ENCODE measurements at places on chromosomes 7 and 10.

- no peak for DNase-seq
These were observed 12.0 kb downstream of the IFIT5 start for GRCh38 chr10:89426230-89426868.

DNA sequence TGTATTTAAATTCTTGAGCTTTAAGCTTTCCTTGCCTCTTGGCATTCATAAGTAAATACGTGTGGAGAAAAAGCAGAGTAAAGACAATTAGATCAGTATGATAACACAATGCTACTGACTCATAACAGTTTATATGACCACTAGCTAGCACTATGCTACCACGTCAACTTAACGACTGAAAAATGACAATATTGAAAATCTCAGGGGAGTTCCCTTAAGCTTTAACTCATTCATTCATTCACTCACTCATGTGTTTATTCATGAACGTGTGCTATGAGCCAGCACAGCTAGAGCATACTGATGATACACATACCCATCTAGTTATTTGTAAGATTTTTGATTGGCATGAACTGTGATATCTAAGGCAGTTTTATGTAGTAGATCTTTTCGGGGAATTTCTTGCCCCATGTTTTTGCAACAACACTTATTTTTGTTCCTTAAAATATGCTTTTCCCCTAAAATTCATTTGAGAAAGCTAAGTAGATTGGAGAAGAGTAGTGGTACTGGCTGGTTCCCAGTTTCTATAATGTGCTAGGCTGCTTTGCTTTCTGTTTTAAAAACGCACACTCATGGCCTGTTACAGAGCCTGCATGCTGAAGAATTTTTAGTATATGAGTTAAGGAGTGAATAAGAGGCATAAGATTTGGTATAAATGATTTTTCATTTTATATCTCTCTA, 57.4 kb upstream of the ACBD5 start:
- DNase-seq: no peak

- no peak for DNase-seq
These were observed 159.1 kb upstream of the EEPD1 start for GRCh38 chr7:35993676-35994606.

GRCh38 chr10:15084502-15084922, 4.1 kb downstream of the ACBD7 start:
- DNase-seq: no peak

- no peak for DNase-seq
These were observed 103.0 kb downstream of the RBM20 start for GRCh38 chr10:110746969-110747608.

DNA sequence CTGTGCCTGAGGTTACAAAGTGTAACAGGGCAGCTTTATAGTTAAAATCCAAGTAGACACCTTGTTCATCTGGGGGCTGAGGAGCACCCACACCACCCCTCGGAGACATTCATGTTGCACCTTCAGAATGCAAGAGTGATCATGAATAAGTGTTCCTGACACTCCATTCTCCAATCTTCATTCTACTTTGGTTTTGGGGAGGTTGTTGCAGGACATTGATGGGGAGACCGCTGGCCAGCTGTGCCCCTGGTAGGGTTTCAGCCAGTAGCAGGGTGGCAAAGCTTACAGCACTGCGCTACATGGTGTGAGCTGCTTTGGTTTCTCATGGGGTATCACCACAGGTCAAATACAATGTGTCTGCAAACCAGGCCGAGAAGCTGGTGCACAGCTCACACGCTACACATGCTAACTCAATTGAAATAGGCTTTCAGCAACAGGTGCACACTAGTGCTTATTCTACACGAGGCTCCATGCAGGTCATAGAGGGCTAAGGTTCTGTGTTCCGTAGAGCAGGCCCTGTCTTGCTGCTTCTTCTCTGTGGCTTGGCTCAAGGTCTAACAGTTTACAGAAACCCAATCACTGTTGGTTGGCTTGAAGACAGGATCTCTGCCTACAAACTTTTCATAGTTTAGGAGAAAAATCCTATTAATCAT, 317.4 kb upstream of the ZNF32 start:
- no peak for DNase-seq

GRCh38 chr7:130814778-130815335, 80.8 kb upstream of the KLF14 start:
- no peak for DNase-seq

GRCh38 chr10:76830218-76830617, 807.4 kb downstream of the KCNMA1 start:
- DNase-seq: no peak

- DNase-seq: no peak
These were observed 119.1 kb upstream of the HABP2 start for GRCh38 chr10:113433711-113434110.

- no peak for DNase-seq
These were observed 136.6 kb downstream of the ARHGAP22 start for GRCh38 chr10:48468130-48468790.

DNA sequence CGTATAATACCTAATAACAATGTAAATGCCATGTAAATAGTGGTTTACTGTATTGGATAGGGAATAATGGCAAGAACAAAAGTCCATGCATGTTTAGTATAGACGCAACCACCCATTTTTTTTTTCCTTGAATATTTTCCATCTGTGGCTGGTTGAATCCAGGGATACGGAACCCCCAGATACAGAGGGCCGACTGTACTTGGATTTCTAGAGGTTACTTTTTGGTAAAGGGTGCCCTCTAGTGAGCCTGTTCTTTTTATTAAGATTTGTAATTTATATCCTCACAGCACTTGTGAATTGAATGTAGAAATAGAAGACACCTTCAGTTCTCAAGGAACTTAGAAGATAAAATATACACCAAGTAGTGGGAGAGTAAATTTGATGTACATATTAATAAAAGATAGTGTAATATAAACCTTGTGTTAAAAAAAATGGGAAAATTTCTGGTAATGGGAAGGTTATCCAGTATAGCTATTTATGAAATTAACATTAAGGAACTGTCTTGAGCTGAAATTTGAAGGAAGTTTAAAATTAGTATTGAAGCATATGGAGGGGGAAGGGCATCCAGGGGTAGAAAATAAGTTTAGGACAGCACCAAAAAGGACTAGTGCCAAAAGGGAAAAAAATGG, 32.0 kb downstream of the EXOC6 start:
- no peak for DNase-seq

DNA sequence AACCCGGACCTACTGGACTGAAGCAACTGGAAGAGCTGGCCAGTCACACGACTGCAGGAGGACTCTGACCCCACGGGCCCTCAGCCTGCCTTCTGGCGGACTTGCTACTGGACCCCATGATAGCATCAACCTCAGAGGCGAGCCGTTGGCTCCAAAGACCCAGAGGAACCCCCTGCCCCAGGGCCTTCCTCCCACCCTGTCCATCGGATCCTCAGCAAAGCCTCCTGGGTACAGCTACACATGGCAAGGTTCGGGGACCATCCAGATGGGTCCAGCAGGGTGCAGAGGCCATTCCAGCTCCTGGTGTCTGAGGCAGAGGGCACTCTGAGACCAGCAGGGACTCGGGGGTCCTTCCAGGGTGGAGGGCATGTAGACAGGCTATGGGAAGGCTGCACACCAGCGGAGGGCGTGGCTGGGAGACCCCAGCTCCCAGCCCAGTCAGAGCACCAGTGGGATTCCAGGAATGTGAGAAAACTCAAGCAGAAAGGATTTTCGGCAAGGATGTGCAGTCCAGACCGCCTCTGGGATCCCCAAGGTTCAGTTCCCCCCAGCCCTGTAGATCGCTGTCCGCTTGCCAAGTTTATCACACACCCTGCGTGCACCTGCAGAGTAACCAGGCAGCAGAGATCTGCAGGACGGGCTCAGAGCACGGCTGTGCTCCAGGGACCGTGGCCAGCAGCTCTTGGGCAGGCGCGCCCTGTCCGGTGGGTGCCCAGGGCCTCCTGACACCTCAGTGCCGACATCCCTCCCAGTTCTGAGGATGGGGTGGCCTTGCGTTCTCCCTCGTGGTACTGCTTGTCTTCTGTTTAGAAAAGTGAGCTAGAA, 89.8 kb upstream of the PPP2R2D start:
- no peak for DNase-seq

GRCh38 chr10:127283576-127283975, 87.2 kb upstream of the INSYN2A start:
- DNase-seq: no peak

GRCh38 chr10:10826125-10826524, 191.5 kb upstream of the CELF2 start:
- DNase-seq: no peak

DNA sequence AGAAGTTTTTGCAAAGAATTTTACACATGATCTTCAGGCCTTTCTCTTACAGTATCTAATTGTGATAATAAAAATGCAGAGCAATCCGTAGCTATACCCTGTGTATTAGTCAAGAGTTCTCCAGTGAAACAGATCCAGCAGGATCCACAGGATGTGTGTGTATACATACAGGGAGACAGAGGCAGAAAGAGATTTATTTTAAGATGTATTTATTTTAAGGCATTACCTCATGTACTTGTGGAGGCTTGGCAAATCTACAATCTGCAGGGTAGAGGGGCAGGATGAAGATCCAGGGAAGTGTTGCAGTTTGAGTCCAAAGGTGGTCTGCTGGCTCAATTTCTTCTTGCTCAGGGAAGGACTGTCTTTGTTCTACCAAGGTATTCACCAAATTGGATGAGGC, 41.7 kb downstream of the ARHGAP12 start:
- DNase-seq: no peak

DNA sequence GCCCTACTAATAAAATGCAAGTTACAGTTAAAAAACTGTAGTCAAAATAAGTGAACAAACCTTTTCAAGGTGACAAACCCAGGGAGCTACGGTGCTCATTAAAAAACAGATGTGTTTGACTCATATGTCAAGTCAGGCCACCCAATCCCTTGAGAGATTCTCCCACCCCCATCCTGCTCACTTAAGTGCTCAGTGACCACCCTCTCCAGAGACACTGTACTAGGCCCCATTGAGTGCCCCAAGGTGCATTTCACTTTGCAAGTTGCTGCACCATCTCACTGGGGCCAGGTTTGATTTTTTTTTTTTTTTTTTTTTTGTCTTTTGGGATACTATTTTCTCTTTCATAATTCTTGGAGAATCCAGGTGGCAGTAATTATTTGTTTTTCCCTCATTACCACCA, 1.9 kb downstream of the ERV3-1 start:
- no peak for DNase-seq

DNA sequence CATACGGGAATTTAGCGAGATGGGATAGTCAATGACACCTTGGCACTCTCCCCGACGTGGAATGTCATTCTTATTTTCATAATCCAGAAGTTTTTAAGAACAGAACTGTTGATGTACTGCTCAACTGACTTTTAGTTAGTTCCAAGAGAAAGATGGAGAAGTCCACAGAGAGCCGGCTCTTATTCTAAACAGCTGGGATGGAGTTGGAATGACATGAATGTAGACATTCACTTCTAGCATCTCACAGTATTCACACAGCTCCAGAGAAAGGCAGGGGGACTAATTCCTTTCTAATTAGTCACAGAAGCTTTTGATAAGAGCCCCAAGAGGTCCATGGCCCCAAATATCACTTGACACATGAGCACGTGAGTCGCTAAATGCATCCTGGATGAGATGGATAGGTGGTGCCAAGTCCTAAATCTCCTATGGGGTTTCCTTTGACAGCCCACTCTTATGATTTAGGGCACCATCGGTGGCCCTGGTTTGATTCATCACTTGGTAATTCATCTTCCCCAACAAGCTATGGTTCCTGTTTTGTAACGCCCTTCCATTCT, 420.3 kb upstream of the AUTS2 start:
- DNase-seq: no peak

DNA sequence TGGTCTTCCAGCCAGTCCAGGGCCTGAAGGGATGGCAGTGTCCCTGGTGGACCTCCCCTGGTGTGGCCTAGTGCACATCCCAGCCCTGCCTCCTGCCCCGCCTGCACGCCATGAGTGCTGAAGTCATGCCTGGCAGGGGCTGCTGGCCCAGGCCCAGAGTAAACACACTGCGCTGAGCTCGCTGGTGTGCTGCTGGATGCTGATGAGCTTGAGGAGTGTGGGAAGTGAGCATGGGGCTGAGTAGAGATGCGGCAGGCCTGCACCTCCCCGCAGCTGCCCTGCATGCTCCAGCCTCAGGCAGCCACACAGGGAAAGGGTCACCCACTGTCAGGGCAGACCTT, 43.2 kb downstream of the HTRA1 start:
- DNase-seq: no peak

DNA sequence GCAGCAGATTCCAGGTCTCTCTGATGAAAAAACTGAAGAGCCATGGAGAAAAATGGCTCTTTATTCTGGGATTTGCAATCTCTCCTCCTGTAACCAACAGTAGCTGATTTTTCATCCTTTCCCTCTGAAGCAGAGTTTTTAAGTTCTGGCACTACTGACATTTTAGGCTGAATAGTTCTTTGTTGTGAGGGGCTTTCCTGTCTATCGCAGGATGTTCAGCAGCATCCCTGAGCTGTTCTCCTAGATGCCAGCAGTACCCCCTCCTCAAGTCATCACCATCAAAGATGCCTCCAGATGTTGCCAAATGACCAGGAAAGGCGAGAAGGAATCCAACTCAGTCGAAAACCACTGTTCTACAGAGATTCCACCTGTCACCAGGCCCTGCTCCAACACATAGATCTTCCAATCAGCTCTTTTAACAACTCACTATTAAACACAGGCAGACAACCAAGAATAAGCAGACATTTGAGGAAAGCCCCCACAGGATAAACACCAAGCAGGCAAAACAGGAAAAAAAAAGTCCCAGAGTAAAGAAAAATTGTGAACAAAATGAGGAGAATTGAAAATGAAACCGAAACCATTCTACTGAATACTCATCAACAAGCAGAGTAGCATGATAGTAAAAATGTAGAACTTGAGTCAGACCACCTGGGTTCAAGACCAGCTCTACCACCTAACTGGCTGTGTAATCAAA, 124.8 kb downstream of the MPP7 start:
- DNase-seq: peak; percentile 43

GRCh38 chr10:80599424-80599847, 61.7 kb downstream of the SH2D4B start:
- DNase-seq: no peak

GRCh38 chr7:105473163-105473562, 48.9 kb downstream of the PUS7 start:
- no peak for DNase-seq

DNA sequence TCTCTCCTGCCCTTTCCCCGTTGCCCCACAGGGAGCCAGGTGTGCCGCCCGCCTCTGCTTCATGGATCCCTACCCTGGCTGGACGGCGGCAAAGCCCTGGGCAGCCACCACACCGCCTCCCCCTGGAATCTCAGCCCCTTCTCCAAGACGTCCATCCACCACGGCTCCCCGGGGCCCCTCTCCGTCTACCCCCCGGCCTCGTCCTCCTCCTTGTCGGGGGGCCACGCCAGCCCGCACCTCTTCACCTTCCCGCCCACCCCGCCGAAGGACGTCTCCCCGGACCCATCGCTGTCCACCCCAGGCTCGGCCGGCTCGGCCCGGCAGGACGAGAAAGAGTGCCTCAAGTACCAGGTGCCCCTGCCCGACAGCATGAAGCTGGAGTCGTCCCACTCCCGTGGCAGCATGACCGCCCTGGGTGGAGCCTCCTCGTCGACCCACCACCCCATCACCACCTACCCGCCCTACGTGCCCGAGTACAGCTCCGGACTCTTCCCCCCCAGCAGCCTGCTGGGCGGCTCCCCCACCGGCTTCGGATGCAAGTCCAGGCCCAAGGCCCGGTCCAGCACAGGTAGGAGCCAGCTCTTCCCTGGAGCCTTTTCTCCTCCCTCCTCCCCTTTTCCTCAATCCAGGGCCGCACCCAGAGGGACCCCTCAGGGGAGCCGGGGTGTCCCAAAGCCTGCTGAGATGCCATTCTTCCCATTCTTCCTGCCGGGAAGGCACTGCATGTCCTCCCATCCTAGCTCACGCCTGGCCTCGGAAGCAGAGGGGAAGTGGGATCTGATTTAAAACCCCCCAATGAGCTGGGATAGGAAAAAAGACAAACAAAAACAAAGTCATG, 4.0 kb downstream of the GATA3 start:
- peak; percentile 17 for DNase-seq

- no peak for DNase-seq
These were observed 45.8 kb downstream of the EXOC6 start for GRCh38 chr10:92894081-92894655.

Measured in CD8-positive, alpha-beta T cell (primary cell).